Neuronal stem cell (in vitro differentiated cells): ENCODE measurements at places on chromosomes 6 and 20.

- H3K27ac ChIP-seq = no peak overlapping the region
- H3K4me3 ChIP-seq = no peak overlapping the region
- no peaks in the 10 kb centered on the region for H3K36me3 ChIP-seq
- no peaks in the 10 kb centered on the region for H3K4me1 ChIP-seq
- no peak for DNase-seq
- peaks cover 3% of the 10 kb centered on the region for H3K27me3 ChIP-seq
Observed at GRCh38 chr6:145329257-145329656, 406.1 kb downstream of the EPM2A start.

- no peak overlapping the region for H3K27ac ChIP-seq
- H3K4me3 ChIP-seq = no peak overlapping the region
- no peak for DNase-seq
- no peaks in the 10 kb centered on the region for H3K27me3 ChIP-seq
- H3K4me1 ChIP-seq = no peaks in the 10 kb centered on the region
Observed at GRCh38 chr6:39441301-39441700, 118.8 kb upstream of the KCNK16 start.

- H3K36me3 ChIP-seq = no peaks in the 10 kb centered on the region
- no peaks in the 10 kb centered on the region for H3K27me3 ChIP-seq
- H3K4me1 ChIP-seq = no peaks in the 10 kb centered on the region
- no peak overlapping the region for H3K27ac ChIP-seq
Observed at GRCh38 chr6:165671222-165671768, 8.3 kb upstream of the PDE10A start.

GRCh38 chr6:108407904-108408827 is 113.3 kb downstream of the AFG1L start:
- H3K27ac ChIP-seq = no peak overlapping the region
- no peaks in the 10 kb centered on the region for H3K4me1 ChIP-seq
- DNase-seq = no peak
- H3K4me3 ChIP-seq = no peak overlapping the region
- no peaks in the 10 kb centered on the region for H3K27me3 ChIP-seq
